GM03348 (cell line): ENCODE measurements at places on chromosomes 13 and 19.
A peak's percentile ranks its signal among the peaks of the same experiment; 100 is the strongest.

- peak; percentile 83 for DNase-seq
Observed at GRCh38 chr19:3471954-3472655, 8.2 kb downstream of the SMIM24 start.

DNA sequence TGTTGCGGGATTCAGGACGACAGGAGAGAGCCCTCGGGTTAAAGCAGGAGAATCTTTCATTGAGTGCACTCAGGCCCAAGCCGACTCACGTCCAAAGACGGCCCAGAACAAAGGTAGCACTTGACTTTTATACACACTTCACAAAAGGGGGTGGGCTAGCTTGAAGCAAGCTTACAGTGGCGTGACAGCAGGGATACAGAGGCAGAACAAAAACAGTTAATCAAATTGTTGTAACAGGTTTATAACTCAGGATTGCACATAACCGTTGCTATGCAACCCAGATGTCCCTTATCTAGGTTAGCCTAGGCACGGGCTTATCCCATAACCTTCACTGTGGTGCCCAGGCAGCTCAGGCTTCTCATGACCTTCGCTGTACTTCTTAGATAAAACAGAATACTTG lies 2.0 kb downstream of the MED25 start:
- DNase-seq, result no peak

GRCh38 chr19:5193192-5193591 lies 147.4 kb downstream of the PTPRS start:
- no peak for DNase-seq

GRCh38 chr19:5456130-5456840 lies 1.1 kb downstream of the ZNRF4 start:
- DNase-seq, result no peak

DNA sequence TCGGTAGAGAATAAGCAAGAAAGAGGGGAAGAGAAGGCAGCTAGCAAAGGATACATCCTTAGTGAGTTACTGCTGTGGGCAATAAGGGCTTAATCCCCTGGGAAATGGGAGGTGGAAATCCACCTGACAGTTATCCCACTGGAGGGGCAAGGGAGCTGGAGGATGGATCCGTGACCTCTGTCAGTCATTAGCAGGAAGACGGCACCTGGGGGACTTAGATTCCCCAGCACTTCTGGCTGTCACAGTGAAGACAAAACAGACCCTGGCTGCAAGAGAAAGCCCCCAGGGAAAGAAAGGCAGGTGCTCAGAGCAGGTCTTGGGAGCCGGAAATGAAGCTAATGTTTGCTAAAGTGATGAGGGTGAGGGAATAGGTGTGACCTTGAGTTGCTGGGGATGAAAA lies 70.4 kb upstream of the MRI1 start:
- DNase-seq, result no peak

- no peak for DNase-seq
Observed at GRCh38 chr13:50140153-50140552, 124.9 kb downstream of the KCNRG start.
